H1 (cell line): ENCODE measurements at places on chromosomes 2 and 18.

DNA sequence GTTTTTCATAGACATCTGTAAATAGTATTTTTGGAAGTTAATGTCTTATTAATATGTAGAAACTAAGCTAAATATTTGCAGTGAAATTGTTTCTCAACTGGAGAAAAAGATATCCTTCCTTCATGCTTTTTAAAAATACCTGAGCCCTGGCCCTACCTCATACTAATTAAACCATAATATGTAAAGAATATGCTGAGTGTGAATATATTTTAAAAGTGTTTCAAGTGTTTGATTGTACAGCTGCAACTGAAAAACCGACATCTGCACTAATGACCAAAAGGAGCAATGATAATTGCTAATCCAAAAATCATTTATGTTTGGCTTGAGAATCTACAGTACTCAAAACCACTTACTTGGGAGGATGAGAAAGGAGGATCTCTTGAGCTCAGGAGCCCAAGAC lies 156.7 kb downstream of the MBD5 start:
- no peak overlapping the region for H3K27ac ChIP-seq
- no peak overlapping the region for H3K4me3 ChIP-seq
- H3K4me1 ChIP-seq, result no peaks in the 10 kb centered on the region
- H3K27me3 ChIP-seq, result no peaks in the 10 kb centered on the region
- no peak for DNase-seq
- no peaks in the 10 kb centered on the region; the same call in 1 of the 2 replicates for H3K36me3 ChIP-seq

- H3K4me3 ChIP-seq, result peak overlapping the region; percentile 51
- H3K27me3 ChIP-seq, result peaks cover 19% of the 10 kb centered on the region
- no peaks in the 10 kb centered on the region for H3K36me3 ChIP-seq
Measured at GRCh38 chr2:64768491-64769005, 114.8 kb upstream of the SERTAD2 start.

DNA sequence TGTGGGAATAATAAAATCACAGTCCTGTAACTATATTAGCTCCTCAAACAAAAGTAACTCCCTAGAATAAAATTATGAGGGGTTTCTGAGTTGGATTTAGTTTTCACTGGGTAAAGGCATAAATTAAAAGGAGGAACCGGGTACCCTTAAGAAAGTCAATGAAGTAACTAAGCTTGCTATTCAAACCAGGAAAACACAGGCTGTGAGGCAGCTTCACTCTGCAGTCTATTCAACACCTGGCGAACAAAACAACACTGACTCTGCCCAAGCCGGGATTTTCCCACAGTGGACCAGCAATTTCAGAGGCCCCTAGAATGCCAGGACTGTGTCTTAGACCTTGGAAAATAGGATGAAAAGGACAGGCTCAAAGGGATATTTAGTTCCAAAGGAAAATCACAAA lies 24.6 kb upstream of the CREB1 start:
- H3K27ac ChIP-seq, result no peak overlapping the region
- H3K27me3 ChIP-seq, result no peaks in the 10 kb centered on the region
- DNase-seq, result no peak

GRCh38 chr2:170369894-170370293 lies 191.9 kb downstream of the MYO3B start:
- H3K36me3 ChIP-seq, result no peaks in the 10 kb centered on the region
- H3K27ac ChIP-seq, result no peak overlapping the region
- no peaks in the 10 kb centered on the region for H3K27me3 ChIP-seq
- no peak overlapping the region for H3K4me3 ChIP-seq

DNA sequence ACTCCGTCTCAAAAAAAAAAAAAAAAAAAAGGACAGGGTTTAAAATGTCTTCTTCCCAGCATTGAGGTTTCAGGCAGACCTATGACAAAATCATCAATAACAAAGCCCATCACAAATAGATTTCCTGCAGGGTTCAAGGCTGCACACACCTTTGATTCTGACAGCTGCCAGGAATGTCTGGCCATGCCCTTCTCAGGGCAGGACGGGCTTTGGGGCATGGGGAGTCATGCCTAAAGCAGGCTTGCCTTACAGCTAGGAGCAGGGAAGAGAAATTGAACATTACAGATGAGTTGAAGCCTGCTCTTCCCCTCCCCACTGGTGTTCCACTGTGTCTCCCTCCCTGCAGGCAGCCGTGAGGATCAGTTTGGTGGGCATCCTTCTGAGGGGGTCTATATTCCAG lies 3.7 kb downstream of the PRELID3A start:
- no peak overlapping the region for H3K27ac ChIP-seq
- H3K36me3 ChIP-seq, result no peaks in the 10 kb centered on the region
- no peak for DNase-seq
- peaks cover 7% of the 10 kb centered on the region for H3K27me3 ChIP-seq

GRCh38 chr2:117190856-117191559 lies 623.5 kb upstream of the DDX18 start:
- H3K27me3 ChIP-seq, result no peaks in the 10 kb centered on the region
- H3K36me3 ChIP-seq, result no peaks in the 10 kb centered on the region
- H3K4me3 ChIP-seq, result no peak overlapping the region
- no peaks in the 10 kb centered on the region for H3K4me1 ChIP-seq
- no peak overlapping the region for H3K27ac ChIP-seq
- no peak for DNase-seq
